A549 (cell line): ENCODE measurements at places on chromosomes 2 and 18. TPM values are rescaled to one million over a fixed set of nuclear protein-coding genes. Genes with fewer than 3 reads are reported as not detected.

DNA sequence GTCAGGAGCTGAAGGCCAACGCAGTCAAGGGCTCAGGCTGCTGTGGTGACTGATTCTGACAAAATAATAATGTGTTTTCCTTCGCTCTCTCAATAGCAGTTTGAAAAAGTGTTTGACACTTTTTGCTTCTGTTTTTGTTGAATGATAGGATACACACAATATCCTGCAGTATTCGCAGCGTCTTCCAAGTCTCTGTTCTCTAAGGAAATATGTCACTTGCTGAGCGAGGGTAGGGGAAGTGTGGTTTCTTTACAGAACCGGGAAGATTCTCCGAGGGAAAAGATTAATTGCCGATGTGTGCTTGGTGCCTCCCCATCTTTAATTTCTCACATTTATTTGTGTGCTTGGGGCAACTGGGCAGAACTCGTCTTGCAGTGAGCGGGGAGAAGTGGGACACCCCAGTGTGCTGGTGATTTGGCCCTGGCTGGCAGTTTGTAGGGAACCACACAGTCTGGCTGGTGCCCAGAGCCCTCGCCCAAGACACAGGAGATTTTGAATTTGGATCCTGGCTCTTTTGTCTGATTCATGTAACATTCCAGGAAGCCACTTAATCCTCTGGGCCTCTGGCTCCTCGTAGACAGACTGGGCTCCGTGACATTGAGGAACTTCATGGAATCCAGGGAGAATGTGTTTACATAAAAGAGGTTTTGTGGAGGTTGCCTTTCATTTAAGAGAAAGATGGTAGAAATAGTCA lies 169.4 kb downstream of the LDLRAD4 start:
- no peak for DNase-seq

DNA sequence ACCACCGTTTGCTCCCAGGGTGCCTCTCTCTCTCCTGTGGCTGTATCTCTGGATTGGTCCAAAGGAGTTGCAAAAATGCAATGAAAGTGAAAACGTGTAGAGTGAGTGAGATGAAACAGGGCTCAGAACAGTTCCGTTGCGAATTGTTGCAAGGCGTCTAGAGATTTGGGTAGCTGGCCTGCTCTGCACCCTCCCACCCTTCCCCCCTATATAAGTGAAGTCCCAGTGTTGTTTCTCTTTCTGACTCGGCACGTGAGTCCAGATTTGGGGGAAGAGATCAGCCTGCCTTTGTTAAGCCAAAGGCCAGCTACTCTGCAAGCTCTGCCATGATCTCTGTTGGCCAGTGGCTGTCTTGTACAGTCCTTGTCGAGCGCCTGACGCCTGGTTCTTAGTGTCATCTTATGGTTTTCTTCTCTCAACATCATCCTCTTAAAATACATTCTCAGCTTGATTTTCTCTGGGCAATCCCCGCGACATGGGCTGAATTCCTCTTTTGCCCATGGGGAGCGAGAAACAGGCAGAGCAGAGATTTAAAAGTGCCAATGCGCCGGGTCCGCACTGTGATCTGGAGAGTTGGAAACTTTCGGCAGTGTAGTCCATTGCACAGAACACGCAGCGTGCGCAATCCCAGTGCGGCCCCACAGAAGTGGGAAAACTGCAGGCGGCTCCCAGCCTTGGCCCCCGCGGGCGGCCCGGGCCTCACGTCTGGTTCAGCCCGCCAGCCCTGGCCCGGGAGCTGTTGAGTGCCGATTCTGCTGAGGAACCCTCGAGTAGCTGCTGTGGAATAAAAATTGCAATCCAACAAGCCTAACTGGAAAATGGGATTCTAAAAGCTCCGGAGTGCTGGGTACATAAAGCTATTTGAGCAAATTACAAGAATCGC lies 9.3 kb downstream of the MEIS1 start:
- no peak for DNase-seq

Gene PLB1
- 0.81 to 1.4 TPM (median 1.2 TPM) in 3 replicates for polyA plus RNA-seq

Gene ARHGEF33
- 0.08 to 0.22 TPM (median 0.14 TPM) in 3 replicates for polyA plus RNA-seq

Gene REG1B
- polyA plus RNA-seq, result not detected in 3 replicates

Gene ANAPC1
- polyA plus RNA-seq, result 42.4 to 46.9 TPM (median 45.3 TPM) in 3 replicates

Gene TMEM178A
- polyA plus RNA-seq, result 0.13 to 0.15 TPM in 2 of 3 replicates, not detected in the other

DNA sequence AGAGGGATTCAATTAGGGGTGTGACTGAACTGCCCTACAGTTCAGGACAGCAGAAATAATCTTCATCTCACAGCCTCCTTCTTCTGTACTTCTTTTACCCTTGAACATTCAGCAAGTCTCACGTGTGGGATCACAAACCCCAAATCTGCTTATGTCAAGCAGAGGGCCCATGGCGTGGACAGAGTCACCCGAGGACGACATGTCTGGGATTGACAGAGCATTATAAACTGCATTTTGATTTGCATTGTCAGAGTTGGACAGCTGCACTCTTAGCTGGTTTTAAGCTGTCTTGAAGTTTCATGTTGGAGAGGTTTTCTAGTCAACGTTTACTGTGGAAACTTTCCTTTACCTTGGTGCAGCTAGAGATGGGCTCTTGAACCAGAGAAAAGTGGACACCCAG lies 26.4 kb downstream of the MGAT5 start:
- DNase-seq, result no peak
